Pulmonary artery endothelial cell (primary cell): ENCODE measurements at places on chromosomes 2 and 18. TPM values are rescaled to one million over a fixed set of nuclear protein-coding genes. Genes with fewer than 3 reads are reported as not detected.

C2orf74 gene
- 2.8 and 14.0 TPM in 2 replicates for total RNA-seq

SLC30A3 gene
- total RNA-seq: 0.11 TPM in 1 of 2 replicates, not detected in the other

GRCh38 chr2:188146888-188147287 lies 144.8 kb upstream of the GULP1 start:
- no peak for DNase-seq

DNA sequence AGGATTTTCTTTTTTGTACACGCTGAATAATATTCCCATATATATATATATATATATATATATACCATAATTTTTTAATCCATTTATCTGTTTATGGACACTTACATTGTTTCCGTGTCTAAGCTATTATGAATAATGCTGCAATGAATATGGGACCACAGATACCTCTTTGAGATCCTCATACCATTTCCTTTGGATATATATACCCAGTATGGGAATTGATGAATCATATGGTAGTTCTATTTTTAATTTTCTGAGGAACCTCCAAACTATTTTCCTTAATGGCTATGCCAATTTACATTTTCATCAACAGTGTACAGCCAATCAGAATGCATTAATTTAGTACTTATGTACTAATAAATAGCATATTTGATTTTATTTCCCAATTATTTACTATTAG lies 53.1 kb downstream of the MERTK start:
- DNase-seq: no peak

- DNase-seq: peak; percentile 11
Measured at GRCh38 chr2:57759822-57760300, 286.7 kb upstream of the VRK2 start.

GRCh38 chr2:144495227-144496091 lies 24.5 kb downstream of the ZEB2 start:
- no peak for DNase-seq

DNA sequence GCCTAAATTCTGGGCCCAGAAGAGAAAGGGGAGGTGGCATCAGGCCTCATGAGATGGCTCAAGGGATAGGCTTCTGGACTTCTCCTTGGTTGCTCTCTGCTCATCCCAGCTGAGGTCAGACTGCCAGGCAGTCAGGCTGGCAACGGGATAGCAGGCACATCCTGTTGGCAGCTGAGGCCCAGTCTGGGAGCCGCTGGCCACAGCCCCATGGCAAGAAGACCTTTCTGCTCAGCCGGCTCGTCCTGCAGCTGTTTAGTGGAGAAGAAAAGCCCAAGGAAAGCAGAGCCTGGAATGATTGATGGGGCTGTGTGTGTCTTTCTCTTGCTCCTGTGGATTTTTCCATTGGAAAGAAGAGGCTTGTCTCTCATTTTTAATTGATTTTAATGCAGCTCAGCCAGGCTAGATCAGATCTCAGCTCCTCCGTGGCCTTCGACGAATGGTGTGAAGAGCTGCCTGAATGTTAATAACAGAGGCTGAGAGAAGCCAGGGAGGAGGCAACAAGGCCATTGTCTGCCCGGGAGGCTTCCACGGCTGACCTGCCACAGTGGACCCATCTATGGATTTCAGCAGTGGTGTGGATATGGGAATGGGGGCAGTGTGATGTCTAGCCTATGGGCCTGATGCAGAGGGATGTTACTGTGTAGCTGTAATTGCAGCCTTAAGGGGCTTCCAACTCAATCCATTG lies 99.5 kb downstream of the HS1BP3 start:
- DNase-seq: no peak
